Stimulated activated CD4-positive, alpha-beta T cell treated with anti-CD3 and anti-CD28 coated beads, TNF-alpha, amount 100 ng/mL, for 24 hours (primary cell): ENCODE measurements at places on chromosomes 1 and 21.

DNA sequence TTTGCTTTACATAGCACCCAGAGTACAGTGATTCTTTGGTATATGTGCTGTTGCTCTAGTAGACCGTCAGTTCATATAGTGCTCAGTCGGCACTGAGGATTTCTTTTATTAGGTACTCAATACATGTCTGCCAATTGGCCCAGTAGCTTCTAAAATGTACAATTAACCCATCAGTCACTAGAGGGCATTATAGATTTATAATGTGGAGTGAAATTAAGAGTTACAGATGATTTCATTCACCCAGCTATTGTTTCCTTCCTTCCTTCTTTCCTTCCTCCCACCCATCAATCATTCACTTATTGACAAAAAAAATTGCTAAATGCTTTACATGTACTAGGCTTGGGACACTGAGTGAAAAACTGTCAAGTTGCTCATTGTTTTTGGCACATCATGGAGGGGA, 263.6 kb upstream of the USP24 start:
- no peak for DNase-seq

DNA sequence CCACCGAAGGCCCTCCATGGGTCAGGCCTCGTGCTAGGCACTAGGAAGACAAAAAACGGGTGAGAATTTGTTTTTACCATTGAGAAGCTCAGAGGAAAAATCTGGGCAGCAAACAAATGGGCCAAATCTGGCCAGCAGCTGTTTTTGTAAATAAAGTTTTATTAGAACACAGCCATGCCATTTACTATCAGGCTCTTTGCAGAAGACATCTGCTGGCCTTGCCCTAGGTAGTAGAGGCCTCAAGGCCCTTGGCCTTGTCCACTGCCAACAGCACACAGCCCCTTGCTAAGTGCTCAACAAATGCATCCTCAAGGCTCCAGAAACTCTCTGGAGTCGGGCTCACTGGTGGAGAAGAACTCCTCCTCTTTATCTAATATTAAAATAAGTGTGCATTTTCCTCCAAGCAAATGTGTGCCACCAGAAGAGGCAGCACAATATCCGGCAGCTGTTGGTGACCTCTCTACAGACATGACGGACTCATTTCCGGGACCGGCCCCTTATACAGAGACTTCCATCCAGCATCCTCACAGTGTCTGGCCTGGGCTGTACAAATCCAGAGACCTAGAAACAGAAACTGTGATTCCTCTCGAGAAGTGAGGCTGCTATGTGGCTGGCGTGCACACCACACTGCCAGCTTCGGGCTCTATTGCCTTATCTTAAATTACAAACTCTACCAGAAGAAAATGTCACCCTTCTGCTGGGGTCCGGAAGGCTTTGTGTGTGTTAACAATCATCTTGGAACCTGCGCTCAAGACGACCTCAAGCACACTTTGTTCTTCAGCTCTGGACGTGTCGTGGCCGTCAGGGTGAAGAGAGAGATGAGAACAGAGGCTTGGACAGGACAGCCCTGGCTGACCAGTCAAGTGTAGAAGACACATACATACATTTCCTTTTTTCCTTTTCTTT, 203.9 kb downstream of the TOMM20 start:
- DNase-seq, result no peak

DNA sequence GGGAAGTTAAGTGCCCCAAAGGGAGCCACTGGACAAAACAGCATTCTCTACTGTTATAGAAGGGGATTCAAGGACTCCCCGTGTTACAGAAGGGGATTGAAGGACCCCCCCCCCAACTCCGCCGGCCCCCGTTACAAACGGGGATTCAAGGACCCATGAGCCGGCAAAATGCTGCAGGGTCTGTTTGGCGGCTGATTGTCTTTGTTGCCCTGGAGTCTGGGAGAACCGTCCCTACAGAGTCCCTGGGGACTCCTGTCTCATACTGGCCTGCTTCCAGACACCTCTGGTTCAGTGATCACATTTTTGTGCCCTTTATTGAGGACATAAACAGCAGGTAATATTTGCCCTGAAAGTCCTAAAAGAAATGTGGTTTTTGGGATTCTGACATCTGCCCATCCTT, 96.4 kb downstream of the SYF2 start:
- no peak for DNase-seq

GRCh38 chr21:16037421-16037955, 307.7 kb downstream of the USP25 start:
- DNase-seq, result no peak

GRCh38 chr1:225881959-225882693, at the start of gene TMEM63A:
TSS of gene TMEM63A (minus strand) at chr1:225882380. CDS start at chr1:225877580, 4,800 bp downstream.
- DNase-seq, result peak; percentile 74
